ENCODE measurements at places on chromosomes 12 and 14.
A peak's percentile ranks its signal among the peaks of the same experiment; 100 is the strongest.

DNA sequence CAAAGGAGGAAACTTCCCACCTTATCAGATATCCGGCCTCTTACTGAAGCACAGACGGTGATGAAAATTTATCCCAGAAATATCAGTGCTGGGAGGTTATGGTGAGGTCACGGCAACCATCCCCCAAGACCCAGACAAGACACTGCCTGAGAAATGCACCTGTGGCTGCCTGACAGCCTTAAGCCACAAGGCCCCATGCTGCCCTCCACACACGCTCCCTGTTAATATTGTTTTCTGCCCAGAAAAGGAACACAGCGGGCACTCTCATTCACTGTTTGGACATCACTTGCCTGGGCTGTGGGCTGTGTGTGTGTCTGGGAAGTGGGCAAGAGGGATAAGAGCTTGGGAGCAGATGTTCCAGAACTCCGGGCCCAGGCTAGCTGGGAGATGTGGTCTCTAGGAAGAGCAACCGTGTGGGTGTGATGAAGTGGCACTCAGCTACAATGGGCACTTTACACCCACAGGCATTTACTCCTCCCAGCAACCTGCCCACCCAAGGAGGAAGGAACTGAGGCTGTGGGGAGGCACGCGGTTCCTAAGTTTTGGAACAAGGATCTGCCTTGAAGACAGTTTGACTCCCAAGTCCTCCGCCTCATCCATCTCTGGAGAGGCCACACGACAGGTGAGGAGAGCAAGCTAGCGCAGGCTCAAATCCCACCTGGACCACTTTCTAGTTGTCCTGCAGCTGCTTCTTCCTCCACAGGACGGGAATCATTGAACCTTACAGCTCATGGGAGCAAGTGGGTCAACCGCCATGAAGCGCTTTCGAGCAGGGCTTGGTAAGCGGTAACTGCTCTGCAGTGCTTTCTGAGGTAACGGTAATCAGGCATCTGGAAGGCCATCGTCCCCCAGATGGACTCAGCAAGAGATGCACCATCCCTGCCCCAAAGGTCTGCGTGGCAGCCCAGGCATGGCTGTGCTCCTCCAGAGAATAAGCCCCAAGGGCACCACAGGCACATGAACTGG lies 91.4 kb downstream of the CHGA start:
- no peak for DNase-seq

- no peak for DNase-seq
These were observed 168.2 kb downstream of the SUDS3 start for GRCh38 chr12:118544569-118544968.

DNA sequence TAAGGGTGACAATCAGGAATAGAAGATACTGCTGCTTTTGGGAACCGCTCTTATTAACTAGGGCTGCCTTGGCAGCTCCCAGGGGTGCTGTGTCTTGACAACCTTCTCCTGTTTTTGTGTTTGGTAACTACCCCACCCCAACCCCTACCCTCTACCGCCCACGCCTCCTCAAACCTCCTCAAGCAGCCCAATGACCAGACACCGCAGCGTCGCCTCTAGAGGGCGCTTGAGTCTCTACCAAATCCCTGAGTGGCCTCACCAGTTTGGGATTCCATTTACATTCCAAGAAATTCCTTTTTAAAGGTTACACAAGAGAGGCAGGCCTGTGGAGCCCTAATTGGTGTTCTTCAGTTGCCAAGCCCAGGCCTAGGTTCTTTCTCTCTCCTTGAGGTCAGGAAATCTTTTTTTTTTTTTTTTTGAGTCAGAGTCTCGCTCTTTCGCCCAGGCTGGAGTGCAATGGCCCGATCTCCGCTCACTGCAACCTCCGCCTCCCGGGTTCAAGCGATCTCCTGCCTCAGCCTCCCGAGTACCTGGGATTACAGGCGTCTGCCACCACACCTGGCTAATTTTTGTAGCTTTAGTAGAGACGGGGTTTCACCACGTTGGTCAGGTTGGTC lies 72.4 kb upstream of the USP44 start:
- DNase-seq, result peak; percentile 62

DNA sequence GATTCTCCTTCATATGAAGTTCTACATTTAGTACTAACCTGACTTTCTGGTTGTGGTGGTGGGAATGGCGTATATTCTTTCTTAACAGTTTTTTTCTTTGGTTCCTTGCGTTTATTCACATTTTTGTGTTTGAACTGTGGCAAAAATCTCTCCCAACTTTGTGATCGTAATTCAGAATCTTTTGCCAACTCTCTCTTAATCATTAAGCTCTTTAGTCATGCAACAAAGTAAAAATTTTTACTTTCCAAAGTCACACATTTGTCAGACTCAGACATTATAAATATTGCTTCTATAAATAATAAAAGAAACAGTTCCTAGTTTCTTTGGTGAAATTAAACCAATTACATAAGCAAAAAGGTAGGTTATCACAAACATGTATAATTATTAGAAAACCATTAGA lies 7.5 kb downstream of the KRR1 start:
- DNase-seq, result no peak

DNA sequence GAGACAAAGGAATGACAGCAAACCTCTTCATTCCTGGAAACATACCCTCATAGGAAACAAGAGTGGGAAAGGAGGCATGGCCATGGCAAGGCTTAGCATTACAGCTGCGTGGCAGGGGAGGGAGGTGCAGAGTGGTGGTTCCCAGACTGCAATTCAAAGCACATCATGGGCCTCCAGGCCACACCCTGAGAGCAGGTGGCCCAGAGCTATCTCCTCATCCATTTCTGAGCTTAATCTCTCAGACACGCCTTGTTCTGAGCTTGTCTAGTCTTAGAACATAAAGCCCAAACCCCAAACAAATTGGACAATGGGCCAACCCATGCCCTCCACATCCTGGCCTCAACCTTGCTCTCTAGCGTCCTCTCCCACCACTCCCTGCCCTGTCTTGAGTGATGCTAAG lies 5.9 kb upstream of the KRT3 start:
- DNase-seq, result no peak

GRCh38 chr12:54259194-54260011 lies 20.5 kb downstream of the CBX5 start:
- peak; percentile 84 for DNase-seq

- peak; percentile 53 for DNase-seq
These were observed 35.5 kb upstream of the STON2 start for GRCh38 chr14:81435391-81436295.

DNA sequence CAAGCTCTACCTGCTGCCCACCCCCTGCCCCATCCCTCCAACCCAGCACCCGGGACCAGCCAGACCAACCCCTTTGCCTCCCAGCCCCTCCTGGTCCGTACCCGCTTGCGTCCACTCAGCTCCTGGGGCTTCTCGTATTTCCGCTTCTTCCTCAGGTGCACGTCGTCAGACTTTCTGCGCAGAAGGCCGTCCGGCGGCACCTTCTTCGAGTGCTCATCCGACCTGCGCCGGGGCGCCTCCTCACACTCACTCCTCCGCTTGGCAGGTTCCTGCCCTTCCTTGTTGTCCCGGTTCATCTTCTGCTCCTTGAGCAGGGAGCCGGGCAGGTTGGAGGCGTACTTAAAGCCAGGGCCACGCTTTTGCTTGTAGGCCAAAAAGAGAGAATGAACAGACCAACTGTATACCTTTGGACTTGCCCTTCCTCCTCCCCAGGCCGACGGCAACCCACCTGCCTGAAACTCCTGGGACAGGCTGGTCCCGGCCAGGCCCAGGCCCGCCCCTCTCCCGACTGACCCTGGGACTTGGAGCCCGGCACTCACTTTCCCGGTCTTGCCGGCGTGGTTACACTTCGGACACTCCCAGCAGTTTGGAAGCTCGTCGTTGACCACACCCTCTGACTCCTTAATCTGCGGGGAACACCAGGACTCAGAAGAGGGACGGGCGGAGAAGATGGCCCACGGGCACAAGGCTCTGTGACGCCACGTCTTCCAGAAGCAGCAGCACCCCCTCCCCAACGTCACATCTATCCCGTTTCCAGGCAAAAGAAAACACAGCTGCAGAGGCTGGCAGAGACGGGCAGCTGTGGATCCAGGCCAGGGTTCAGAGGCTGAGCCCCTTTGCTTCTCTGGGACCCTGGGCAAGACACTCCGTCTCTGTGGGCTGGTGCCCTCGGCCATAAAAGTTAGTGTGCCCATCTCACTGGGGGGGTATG lies 44.3 kb downstream of the RNF34 start:
- no peak for DNase-seq

DNA sequence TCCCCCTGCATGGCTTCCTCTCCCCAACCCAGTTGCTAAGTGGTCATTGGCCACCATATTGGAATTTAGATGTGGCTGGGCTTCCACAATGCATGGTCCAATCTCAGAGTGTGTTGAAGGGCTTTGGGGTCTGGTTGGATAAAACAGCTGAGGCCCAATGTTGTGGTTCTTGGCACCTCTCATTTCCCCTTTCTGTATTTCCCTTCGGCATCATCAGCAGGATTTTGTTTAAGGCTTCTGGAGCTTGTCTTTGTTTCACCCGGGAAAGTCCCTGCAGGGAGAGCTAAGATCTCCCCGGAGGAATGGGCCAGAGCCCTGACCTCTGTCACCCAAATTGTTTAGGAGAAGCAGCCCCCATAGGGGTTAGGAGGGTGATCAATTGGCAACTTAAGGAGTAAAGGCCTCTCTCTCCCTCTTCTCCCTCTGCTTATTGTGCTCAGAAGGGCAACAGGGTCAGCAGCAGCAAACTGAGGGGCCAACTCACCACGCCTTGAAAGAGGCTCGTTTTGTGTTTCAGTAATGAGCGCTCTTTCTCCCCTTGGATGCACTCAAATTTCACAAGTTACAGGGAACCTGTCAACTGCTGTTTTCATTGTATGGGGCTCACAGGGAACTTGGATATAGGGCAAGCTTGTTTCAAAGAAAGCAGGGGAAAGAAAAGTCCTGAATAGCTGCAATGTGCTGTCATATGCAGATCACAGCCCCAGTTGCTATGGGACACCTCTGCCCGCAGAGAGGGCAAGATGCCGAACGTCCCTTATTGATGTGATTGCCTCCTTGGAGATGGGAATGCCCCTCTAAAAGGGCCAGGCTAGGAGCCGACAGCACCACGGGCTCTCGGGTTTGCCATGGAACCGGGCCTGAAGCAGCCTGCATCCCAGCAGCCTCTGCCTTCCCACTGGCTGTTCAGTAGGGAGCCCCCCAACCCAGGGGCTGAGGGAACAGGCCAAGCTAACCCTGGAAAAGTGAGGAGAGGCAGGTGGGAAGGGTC lies 223.7 kb downstream of the ZFP36L1 start:
- no peak for DNase-seq

DNA sequence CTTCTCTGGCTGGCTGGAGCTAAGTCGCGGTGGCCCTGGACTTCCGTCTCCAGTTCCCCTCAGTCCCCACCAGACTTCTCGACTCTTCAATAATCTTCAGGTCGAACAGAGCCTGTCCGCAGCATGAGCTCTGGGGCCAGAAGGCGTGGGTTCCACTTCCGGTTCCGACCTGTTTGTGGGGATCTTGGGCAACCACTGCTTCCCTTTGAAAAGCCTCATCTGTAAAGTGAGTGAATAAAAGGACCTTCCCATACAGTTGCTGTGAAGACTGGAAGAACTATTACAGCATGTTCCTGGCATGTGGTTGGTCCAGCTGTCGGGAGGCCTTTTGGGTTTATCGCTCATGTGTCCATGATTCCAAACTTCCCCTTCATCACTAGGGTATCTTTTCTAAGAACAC lies 19.4 kb downstream of the ADGRD1 start:
- no peak for DNase-seq

GRCh38 chr14:63186453-63186852 lies 17.8 kb upstream of the RHOJ start:
- no peak for DNase-seq

- DNase-seq, result no peak
These were observed 6.6 kb upstream of the IKZF4 start for GRCh38 chr12:56014205-56014604.

DNA sequence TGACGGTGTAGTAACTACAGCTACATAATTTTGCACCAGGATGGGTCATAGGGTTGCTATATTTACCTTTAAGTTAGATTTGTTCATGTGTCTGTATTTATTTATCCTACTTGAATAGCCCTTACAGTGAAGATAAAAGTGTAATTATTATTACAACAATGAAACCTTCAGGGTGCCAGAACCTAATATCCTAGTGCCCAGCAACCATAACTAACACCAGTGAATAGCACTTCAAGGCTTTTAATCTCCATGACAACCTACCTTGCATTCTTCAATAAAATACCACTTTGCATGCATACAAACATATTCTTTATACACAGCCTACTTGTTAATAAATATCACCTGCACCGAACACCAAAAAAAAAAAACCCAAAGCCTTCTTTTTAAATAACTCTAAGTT lies 58.7 kb upstream of the G2E3 start:
- DNase-seq, result no peak

DNA sequence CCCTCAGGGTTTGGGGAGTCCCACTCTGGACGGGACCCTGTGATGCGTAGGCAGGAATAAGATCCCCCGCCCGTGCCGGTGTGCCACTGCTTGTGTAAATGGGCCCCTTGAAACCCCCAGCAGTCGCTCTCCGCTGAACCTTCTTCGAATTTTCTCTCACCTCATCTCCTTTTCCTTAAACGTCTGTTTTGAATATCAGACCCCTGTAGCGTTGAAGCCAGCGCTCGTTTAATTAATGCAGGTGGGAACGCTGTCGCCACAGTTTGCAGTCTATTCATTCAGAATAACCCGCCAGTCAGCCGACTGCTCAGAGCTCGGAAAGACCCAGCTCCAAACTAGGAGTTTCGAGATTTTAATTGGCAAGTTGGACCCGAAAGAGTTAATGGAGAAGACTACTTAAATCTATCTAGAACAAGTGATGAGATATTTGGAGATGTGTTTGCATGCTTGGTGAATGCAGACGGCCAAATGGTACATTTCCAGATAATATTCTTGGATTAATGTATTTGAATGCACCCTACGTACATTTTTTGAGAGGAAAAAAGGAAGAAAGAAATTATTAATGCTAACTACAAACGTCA lies 739 bp upstream of the PPP2R5E start:
- no peak for DNase-seq

DNA sequence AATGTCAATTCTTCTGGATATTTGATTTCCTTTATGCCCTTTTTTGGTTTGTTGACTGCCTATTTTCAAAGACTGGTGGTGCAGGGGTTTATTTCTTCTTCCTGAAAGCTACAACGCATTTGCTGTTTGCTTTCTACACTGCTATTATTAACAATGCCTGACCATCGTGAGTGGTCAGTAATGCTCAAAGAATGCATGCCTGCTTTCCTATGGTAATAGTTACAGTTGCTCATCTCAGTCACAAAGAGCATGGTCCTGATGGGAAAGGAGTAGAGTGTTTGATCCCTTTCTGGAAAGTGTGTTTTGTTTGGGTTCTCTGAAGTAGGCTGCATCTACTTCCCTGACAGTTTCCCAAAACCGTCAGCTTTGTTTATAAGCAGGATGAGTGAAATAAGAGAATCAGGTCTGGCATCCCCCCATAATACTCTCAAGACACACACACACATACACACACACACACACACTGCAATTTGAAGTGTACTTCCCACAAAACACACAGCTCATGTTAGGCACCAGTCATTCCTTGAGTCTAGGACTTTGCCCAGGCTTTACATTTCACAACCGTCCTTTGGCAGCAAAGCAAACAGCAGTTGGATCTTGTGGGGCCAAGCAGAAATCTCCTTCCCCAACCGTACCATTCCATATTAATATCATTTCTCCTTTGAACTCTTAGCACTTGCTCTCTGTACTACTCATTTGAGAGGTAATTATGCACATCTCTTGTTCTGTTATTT lies 56.6 kb downstream of the SUDS3 start:
- no peak for DNase-seq

Data from GM13976 (cell line).